HAP-1 (cell line): ENCODE measurements at places on chromosomes 12 and 14.

DNA sequence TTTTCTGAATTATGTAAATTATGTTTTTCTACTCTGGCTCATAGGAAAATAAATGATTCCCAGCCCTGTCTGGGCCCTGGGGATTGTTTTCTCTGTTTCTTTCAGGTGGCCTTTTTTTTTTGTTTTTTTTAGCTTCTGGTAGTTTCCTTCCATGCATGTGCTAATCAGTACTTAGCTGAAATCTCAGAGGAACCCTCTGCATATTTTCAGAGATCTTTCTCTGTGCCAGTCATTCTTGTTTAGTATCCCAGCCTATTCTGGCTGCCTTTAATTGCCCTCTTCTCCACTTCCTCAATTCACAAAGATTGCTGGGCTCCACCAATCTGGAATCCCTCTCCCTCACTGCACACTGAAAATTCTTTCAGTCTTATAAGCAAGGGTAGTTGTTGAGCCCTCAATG, 46.9 kb downstream of the CNOT2 start:
- DNase-seq, result peak; percentile 36

- no peak for DNase-seq
Observed at GRCh38 chr14:96658611-96659010, 138.6 kb upstream of the VRK1 start.

DNA sequence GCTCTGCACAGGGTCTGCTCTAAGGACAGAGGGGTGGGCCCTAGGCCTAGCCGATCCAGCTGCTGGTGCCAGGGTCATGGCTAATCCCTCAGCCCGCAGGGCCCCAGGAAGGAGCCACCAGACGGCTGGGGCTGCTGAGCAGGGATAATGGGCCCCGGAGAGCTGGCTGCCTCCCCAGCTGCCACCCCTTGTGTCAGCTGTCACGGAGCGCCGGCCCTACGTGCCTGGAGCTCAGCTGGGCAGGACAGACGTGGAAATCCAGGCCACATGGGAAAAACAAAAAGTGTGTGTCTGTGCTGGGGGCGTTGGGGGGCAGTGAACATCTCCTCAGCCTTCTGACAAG, 36.2 kb downstream of the CHGA start:
- no peak for DNase-seq

GRCh38 chr12:1657688-1658087, 28.7 kb downstream of the WNT5B start:
- no peak for DNase-seq

- no peak for DNase-seq
Observed at GRCh38 chr14:68981539-68981976, 2.5 kb upstream of the ACTN1 start.

DNA sequence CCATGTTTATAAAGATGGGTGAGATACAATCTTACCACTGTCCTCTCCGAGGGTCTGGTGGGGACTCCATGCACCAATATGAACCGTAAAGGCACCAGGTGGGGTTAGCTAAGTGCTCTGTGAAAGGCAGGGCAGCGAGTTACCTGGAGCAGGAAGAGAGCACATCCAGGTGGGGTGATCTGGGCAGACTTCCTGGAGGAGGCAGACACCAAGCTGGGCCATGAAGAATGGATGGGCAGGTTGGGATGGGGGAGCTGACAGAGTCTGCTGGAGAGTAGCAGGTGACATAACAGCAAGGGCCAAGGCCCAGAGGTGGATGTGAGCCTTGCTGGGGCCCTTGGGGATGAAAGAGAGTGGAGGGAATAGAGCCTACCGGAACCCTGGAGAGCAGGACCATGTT, 45.9 kb downstream of the RIN3 start:
- no peak for DNase-seq

GRCh38 chr12:108734200-108734906, 3.0 kb upstream of the CORO1C start:
- DNase-seq, result peak; percentile 28

DNA sequence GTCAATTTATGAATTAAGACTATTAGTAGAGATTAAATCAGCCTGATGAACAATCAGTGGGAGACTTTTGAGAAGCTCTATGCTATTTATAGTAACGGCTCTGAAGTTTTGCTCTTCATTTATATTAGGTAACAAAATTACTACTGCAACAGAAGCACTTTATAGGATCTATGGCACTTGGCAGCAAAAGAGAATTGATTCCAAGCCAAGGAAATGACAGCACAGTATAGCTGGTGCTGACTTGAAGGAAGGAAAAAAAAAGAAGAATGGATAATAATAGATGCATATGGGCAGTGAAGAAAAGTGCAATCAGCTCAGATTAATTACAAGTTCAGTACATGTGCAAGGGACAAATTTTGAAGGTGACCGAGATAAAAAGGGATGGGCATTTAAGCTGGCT, 228.2 kb upstream of the PPFIA2 start:
- no peak for DNase-seq

- no peak for DNase-seq
Observed at GRCh38 chr12:64528616-64529015, 76.7 kb downstream of the TBK1 start.

- DNase-seq, result no peak
Observed at GRCh38 chr14:46573498-46573897, 78.1 kb downstream of the RPL10L start.

- no peak for DNase-seq
Observed at GRCh38 chr12:117521346-117521745, 159.9 kb upstream of the NOS1 start.
